ENCODE measurements at places on chromosomes 5 and 9.

- no peak for DNase-seq
Observed at GRCh38 chr5:145903867-145904266, 31.1 kb upstream of the GRXCR2 start.

DNA sequence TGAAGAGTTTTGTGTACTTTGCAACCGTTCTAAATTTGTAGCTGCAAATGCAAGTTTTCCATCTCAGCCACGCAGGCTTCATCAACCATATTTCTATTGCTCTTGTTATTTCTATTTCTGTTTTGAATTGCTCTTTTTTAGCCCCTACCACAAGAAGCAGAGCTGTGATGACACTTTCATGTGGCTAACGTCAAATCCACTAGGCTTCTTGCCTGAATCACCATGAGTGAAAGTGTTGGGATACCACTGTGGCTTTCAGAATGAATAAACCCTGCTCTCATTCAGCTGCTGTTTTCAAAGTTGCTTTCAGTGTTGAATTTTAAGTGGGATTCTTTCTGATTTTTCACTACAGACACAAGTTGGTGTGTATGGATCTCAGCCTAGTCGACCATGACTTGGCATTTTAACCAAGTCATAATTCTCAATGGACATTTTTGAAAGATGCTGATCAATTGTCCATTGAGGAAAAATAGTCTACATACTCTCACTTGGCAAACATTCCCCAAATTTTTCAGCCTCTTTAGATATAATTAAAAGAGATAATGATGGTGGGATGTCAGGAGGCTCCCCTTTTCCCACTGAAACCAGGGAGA, 41.0 kb upstream of the MTAP start:
- no peak for DNase-seq

GRCh38 chr9:93612796-93613154, 36.4 kb downstream of the PHF2 start:
- no peak for DNase-seq

DNA sequence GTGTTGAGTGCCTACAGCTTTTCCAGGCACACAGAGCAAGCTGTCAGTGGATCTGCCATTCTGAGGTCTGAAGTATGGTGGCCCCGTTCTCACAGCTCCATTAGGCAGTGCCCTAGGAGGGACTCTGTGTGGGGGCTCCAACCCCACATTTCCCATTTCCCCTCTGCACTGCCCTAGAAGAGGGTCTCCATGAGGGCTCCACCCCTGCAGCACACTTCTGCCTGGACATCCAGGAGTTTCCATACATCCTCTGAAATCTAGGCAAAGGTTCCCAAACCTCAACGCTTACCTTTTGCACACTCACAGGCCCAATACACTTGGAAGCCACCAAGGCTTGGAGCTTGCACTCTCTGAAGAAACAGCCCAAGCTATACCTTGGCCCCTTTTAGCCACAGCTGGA, 131.3 kb downstream of the DEPDC1B start:
- no peak for DNase-seq

DNA sequence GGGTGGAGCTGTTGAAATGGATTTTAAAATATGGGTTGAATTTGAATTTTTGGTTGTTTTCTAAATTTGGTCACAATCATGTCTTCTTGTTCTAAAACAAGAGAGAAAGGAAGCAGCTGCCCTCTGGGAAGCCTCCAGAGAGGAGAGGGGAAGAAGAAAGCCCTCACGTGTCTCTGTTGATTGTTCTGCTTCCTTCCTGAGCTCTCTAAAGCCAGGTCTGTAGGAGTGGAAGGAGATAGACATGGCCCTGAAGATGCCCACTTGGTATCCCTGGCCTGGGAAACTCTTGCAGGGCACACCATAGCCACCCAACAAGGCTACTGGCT, 59.6 kb downstream of the GALNT12 start:
- no peak for DNase-seq
